Lung (tissue), 17 donors: ENCODE measurements at places on chromosomes 2 and 18.

- DNase-seq, result no peak
Measured at GRCh38 chr2:97880334-97880733, 115.4 kb downstream of the TMEM131 start.

DNA sequence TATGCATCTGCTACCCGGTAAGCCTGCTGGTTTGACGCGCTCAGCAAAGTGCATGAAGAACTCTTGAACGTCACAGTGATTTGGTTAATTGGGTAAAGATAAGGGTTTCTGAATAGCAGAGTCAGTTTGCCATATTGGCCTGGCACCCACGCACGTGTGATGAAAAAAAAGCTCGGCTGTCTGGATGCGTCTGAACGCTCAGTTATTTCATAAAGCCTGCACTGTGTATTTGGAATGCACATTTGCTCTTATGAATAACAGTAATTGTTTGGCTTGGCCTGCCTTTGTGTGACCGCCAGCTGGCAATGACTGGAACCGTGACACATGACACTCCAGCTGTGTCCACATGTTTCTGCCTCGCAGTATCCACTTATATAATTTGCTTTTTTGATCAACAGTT lies 129.2 kb upstream of the MEIS1 start:
- peak; percentile 99 for DNase-seq

DNA sequence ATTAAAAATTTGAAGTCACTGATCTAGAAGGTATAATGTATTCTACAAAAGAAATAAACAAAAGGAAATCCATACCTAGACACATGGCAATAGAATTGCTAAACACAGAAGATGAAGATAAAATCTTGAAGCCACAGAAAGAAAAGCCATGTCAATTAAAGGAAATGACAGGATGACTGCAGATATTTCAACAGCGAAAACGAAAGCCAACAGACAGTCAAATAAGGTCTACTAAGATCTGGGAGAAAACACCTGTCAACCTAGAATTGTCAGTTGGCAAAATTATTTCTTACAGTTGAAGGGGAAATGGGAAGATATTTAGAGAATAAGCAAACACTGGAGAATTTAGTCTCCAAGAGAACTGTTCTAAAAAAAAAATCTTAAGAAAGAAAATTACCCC lies 39.2 kb downstream of the NETO1 start:
- no peak for DNase-seq

GRCh38 chr2:167489325-167489724 lies 601.0 kb downstream of the XIRP2 start:
- peak; percentile 22 for DNase-seq

- DNase-seq, result no peak
Measured at GRCh38 chr2:98583816-98584618, 24.3 kb downstream of the COA5 start.

DNA sequence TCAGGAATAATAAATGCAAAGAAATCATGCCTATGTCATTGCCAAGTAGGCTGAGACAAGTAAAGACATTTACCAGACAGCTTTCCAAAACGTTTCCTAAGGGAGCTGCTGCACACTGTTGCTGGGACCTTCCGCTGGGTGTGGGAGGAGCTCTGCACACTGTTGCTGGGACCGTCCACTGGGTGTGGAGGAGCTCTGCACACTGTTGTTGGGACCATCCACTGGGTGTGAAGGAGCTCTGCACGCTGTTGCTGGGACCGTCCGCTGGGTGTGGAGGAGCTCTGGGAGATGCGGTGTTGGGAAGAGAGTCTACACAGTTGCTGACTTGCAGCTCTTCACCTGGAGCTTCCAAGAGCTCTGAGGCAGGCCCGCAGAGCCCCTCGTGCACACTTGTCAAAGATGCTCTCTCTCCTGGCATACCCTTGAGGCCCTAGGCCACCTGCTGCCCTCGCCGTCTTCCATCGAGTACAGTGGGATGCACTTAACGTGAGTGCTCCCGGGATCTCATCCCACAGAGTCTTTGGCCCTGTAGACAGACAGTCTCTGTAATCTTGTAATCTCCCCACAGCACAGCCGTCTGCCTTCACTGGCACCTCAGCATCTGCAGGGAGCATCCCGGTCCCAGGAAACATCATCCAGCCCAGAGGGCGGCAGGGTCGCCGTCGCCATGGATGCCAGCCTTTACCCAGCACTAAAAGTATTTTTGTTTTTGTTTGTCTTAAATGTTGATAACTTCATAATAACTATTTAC lies 51.4 kb downstream of the TRAPPC12 start:
- no peak for DNase-seq

GRCh38 chr2:79630060-79630459 lies 117.2 kb downstream of the CTNNA2 start:
- DNase-seq, result no peak

DNA sequence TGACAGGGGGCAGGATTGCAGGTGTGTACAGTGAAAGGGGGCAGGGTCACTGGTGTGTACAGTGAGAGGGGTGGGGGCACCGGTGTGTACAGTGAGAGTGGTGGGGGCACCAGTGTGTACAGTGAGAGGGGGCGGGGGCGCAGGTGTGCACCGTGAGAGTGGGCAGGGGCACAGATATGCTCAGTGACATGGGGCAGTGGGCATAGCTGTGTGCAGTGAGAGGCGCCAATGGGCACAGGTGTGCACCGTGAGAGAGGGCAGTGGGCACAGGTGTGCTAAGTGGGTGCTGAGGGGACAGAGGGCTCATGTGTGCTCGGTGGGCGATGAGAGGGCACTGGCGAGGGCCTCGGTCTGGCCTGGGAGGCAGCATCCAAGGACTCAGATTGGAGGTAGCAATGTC lies 63.0 kb downstream of the GREB1 start:
- DNase-seq, result no peak

- DNase-seq, result no peak
Measured at GRCh38 chr2:183341057-183341456, 216.8 kb downstream of the NUP35 start.

GRCh38 chr2:176120364-176121189 lies 1.9 kb upstream of the HOXD9 start:
- DNase-seq, result no peak

DNA sequence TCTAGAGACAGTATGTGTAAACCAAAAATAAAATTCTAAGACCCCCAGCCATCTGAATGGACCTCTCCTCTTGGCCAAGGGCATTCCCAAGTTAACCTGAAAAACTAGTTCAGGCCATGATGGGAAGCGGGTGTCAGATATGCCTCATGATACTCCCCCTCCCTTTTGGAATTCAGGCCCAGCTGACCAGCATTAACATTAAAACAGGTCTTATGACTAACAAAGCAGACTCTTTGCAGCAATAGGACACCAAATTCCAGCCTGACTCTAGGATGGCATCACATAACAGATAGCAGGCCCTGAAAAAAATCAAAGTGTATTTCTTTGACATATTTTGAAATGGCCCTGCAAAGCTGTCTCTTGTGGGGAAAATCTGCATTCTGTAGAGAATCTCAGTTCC lies 73.3 kb upstream of the L3MBTL4 start:
- DNase-seq, result no peak

DNA sequence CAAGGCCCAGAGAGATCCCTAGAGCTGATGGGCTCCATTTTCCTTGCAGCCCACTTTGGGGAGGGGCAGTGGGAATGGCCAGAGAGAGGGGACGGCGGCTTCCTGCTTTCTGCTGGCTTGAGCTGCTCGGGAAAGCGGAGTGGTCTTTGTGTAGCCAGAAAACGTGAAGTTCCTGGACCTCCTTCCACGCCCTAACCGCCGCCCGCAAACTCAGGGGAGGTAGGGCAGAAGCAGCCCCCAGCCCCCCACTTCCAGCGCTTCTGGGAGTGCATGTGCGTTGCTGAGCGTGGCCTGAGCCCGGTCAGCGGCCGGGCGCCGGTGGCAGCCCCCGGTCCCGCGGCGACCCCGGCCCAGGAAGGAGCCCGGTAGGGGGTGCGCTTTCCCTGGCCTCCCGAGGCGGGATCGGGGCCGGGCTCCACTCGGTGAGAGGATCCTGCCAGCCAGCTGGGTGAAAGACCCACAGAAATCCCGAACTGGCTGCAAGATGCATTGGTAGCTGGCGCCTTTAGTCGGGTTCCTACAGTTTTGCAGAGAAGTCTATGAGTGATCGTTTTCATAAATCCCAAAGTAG lies 25.3 kb upstream of the BOD1L2 start:
- no peak for DNase-seq

GRCh38 chr2:224731665-224732064 lies 15.5 kb upstream of the CCDC195 start:
- DNase-seq, result no peak

- DNase-seq, result no peak
Measured at GRCh38 chr2:118047380-118047826, 33.5 kb upstream of the CCDC93 start.

- DNase-seq, result no peak
Measured at GRCh38 chr2:234164493-234165413, 114.3 kb downstream of the SPP2 start.

GRCh38 chr2:232325324-232326273 lies 53.0 kb upstream of the ALPP start:
- DNase-seq, result peak; percentile 58

GRCh38 chr18:48646976-48647375 lies 108.1 kb downstream of the CTIF start:
- no peak for DNase-seq

DNA sequence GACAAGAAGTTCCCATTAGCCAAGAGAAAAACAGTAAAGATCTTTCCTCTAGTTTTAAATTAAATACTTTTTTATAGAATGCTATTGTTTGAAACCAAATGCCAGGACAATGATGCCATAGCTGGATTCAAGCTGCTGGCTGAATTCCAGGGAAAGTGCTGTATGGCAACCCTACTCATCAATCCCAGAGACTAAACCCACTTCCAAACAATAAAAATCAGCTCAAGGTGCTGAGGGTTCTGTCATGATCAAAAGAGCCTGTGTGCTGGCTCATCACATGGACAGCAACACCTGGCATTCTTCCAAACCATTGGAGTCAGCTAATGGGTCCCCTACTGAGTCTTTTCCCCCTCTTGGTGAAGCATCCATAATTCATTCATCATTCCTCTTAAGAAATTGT lies 53.7 kb upstream of the PARD3B start:
- DNase-seq, result no peak

DNA sequence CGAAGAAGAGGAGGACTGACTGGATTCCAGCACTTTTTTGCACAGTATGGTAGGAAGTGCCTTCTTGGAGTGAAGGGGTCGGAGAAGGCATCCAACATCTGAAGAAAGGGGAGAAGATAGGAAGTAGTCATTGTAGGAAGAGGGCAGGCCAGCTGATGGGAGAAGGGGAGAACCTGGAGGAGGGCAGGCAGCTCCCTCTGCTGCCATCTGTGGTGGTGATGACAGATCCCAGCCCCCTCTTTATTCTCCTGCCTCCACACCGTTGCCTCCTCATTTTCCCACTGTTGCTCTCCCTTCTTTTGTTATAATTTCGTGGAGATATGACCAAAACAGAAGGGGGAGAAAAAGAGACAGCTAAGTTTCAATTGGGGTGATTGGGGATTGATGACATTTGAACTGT lies 2.9 kb upstream of the SCYGR2 start:
- DNase-seq, result no peak

GRCh38 chr18:11494107-11494506 lies 115.3 kb upstream of the SLC35G4 start:
- no peak for DNase-seq

DNA sequence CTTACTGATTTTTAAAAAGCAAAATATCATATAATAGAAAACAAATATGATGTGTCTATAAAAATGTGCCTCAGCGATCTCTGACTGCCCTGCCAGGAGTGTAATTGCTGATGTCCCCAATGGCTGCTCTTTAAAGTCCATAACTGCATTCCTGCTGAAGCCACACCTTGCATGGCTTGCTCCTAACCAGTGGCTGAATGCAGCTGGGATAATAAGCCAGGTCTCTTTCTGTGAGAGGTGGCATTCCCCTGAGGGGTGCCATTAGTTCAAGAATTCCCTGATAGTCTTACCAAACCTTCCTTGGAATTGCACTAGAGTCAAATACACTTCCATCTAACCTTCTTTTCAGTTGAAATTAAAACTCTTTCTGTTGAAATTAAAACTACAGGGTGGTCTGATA lies 125.8 kb upstream of the ZNF804A start:
- DNase-seq, result no peak

- peak; percentile 54 for DNase-seq
Measured at GRCh38 chr2:186486651-186487647, 889 bp downstream of the ZC3H15 start.

DNA sequence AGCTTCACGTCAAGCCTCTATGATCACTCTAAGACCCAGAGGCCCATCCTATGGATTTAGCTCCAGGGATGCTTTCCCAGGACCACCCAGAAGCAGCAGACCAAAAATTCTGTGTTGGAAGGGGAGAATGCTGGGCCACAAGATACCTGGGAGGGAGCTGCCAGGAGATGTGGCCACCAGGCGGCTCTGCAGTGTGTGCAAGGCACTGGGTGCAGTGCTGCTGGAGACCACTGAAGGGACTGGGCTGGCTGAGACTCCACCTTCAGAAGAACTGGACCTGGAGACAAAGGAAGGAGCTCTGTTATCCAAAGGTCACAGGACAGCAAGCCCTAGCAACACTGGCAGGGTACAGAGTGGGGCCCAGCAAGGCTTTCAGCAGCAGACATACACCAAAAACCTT lies 34.0 kb downstream of the KANSL3 start:
- no peak for DNase-seq

- DNase-seq, result no peak
Measured at GRCh38 chr2:72198532-72199241, 51.0 kb upstream of the CYP26B1 start.
